Effector CD4-positive, alpha-beta T cell (primary cell): ENCODE measurements at places on chromosomes 11 and 22.

DNA sequence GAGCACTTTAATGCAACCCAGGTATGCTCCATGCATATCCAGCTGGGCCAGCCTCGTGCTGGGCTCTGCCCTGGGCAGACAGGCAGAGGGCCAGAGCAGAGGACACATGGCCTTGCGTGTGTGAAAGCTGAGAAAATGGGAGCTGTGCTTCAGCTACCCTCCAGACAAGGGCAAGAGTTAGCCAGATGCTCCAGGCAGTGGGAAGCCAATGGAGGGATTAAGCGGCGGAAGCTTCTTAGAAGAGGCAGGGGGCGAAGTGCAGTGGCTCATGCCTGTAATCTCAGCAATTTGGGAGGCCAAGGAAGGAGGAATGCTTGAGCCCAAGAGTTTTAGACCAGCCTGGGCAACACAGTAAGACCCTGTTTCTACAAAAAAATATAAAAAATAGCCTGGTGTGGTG lies 9.8 kb upstream of the ARHGEF17 start:
- DNase-seq: no peak

- no peak for DNase-seq
Observed at GRCh38 chr11:41659985-41660384, 200.5 kb upstream of the LRRC4C start.

DNA sequence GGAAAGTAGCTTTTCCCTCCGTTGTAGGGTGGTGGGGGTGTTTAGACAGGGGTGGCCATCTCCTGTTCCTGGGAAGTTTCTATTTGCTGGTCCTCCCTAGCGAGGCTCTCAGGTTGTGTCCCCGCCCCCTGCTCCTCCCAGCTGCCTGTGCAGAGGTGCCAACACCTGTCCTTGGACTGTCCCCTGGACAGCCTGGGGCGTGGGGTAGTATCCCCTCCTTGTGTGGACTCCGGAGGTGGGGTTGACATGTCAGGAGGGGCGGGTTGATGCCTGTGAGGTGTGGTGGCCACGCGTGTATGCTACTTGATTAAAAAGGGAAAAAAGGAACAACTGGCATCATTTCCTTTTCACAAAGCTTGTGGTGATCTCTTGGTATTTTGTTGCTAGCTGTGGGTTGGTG lies 14.3 kb upstream of the RANBP1 start:
- no peak for DNase-seq

- no peak for DNase-seq
Observed at GRCh38 chr11:42571131-42571877, 740.5 kb upstream of the API5 start.

GRCh38 chr11:30758012-30758411 lies 171.9 kb upstream of the MPPED2 start:
- DNase-seq: no peak

DNA sequence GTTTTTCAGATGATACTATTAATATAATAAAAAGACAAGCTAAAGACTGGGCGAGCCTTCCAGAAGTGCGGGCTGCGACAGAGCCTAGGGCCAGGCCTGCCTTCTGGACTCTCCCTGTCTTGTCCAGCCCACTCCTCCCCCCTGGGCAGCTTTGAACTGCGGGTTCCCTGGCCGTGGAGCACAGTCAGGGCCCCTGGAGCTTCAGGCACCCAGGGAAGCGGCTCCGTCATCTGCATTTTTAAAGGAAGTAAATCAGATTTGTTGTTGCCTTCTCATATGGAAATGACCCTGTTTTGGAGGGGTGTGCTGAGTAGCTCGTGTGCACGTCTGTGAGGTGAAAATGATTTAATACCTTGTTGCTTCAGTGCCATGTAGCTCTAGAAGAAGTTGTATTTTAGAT lies 265.3 kb downstream of the TBC1D22A start:
- no peak for DNase-seq

GRCh38 chr11:75899806-75900205 lies 84.8 kb downstream of the UVRAG start:
- no peak for DNase-seq

GRCh38 chr11:10514709-10515108 lies 26.3 kb downstream of the RNF141 start:
- DNase-seq: no peak

DNA sequence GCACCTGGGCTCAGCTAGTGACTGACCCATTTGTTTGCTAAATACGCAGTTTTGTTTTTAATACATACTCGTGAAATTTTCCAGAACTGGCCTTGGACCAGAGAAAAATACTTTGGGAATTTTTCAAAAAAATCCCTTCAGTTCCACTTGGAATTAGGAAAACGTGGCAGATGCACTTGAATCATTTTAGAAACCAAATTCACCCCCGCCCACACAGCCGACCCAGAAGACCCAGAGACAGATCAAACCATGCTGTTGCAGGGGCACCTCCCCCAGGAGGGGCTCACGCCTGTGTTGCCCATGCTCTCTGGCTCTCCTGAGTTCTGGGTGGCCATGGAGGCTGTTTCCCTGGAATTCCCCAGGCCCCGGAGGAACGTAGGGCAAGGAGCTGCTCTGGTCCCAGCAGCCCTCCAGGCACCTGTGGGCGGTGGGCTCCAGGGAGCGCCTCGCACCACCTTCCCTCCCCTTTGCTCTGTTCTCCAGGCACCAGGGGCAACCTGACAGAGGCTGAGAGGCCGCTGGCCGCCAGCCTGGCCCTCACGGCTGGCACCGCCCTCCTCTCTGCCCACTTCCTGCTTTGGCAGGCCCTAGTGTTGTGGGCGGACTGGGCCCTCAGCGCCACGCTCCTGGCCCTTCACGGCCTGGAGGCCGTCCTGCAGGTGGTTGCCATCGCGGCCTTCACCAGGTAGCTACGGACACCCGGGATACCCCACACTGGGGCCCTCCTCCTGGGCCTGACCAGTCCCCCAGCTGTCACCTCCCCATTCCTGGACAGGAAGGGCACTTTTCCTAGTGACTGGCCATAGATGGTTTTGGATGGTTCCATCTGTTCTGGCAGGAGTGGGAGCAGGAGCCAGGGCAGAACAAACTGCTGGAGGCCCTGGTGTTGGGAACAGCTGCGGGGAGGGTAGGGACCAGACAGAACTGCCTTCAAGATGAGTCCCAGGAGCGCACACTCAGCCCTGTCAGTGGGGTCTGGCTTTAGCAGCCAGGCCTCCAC lies 3.3 kb upstream of the EPS8L2 start:
- DNase-seq: no peak

- DNase-seq: no peak
Observed at GRCh38 chr22:45546333-45547015, 43.8 kb downstream of the FBLN1 start.

DNA sequence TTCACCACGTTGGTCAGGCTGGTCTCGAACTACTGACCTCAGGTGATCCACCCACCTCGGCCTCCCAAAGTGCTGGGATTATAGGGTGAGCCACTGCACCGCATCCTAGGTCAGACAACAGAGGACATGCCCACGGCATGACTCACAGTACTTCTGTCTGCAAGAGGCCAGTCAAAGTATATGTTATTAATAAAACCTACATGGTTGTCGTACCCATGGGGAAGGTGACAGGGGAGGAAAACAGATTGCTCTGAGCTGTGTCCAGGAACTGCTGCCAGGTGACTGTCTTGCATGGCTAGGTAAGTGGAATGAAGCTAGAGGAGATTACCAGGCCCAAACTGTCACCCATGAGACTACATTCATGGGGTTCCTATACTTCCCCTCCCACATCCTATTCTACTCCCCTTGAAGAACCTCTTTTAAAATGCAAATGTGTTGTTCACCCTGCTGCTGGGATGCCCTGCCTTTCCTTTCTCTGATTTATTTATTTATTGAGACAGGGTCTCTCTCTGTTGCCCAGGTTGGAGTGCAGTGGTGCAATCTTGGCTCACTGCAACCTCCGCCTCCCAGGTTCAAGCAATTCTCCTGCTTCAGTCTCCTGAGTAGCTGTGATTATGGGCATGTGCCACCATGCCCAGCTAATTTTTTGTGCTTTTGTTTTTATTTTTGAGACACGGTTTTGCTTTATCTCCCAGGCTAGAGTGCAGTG lies 2.0 kb upstream of the NLRX1 start:
- DNase-seq: no peak

GRCh38 chr11:95503047-95503446 lies 272.0 kb upstream of the SESN3 start:
- no peak for DNase-seq

- DNase-seq: no peak
Observed at GRCh38 chr11:73001615-73002014, 140.5 kb downstream of the FCHSD2 start.

DNA sequence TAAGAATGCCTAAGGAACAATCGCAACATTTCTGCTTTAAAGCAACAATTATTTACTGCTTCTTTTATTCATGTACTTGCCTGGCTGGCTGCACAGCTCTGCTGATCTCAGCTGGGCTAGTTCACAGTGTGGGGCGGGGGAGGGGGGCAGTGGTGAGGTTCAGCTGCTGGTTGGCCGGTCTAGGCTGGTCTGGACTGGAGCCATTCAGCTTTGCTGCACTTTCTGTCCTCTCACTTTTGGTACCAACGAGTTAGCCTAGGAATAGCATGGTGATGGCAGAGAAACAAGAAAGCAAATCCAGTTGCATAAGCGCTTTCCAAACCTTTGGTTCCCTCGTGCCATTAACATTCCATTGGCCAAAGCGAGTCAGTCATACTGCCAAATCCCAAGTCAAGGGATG lies 16.0 kb upstream of the MIF start:
- no peak for DNase-seq

GRCh38 chr11:83294208-83294607 lies 8.0 kb upstream of the CCDC90B start:
- DNase-seq: no peak

DNA sequence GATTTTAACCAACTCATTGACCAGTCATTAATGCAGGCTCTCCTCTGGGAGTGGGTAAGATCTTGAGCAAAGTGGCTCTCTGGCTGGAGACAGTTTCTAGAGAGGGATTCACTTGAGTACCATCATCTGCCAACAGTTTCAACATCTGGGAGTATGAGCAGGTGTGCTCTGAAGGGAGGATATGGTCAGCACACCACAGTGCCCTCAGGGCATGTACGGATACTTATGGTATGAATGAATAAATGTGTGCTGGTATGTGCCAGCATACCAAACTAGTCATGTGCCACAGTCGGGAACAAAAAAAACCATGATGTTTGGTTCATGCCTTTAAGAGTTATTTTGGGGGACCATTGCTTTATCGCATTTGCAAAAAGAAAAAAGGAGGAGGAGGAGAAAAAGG lies 1197.5 kb upstream of the TENM4 start:
- no peak for DNase-seq

DNA sequence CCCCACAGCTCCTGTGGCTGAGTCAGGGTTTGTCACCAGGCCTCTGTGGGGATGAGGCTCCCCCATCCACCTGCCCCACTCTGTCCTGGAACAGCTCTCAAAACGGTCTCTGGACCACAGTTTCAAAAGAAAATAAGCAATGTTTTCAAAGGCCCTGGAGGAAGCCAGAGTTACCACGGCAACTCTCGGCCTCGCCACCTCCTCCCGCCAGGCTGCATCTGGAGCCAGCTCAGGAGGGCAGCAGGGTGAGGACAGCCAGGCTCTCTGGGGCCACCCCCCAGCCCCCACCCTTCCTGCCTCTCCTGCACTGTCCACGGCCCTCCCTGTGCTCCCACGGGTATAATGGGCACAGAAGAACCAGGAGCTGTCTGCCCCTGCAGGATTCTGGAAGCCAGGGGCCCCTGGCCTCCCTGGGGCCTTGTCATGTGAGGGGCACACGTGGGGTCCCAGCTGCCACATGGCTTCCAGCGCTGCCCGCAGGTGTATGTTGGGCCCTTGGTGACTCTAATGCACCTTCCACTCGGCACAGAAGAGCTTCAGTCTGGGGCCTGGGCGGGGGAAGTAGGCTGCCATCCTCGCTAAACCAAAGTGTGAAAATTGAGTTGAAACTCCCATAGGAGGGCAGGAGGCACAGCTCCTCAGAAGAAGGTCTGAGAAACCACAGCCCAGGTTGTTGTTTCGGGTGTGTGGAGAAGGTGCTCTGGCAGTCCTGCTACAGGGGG lies 10.3 kb downstream of the CD81 start:
- DNase-seq: no peak

GRCh38 chr22:41782316-41782715 lies 18.2 kb upstream of the CCDC134 start:
- DNase-seq: no peak

DNA sequence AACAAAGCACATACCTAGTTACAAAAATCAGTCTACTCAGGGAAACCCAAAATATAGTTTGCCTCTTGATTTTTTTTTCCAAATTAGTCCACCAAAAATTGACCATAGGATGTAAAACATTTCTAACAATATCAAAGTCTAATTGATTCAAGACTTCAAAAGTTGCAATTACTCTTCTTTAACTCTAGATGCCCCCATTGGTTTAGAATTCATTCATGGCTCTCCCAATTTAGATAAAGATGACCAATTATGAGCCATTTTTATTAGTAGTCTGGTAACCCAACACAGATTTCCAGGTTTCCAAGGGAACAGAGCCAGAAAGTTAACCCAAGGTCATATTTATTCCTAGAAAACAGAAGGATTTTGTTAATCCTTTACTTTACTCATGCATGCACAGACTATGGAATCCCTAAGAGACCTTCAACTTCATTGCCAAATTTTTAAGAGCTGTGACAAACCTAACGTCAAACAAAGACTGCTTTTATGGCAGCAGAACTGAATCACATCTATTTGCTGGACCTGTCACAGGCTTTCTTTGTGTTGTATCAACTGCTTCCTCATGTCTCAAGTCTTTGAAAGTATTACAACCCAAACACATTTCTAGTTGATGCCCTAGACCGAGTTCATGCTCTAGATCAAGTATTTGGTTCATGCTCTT lies 55.3 kb downstream of the C22orf42 start:
- DNase-seq: no peak

DNA sequence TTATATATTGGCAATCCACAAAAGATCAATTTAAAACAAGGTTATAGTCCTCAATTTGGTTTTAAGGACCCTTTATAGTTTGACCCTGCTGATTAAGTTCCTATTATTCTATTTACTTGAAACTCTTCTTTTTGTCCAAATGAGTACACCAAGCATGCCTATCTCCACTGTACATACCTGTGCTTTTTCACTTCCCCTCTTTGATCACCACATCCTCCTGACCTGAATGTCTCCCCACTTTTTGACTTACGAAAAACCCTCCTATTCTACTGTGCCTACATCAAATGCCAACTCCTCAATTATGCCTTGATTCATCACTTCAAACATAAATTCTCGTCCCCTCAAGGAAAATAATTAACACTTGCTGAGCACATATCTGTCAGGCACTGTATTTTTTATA lies 113.5 kb downstream of the SOX6 start:
- DNase-seq: no peak

DNA sequence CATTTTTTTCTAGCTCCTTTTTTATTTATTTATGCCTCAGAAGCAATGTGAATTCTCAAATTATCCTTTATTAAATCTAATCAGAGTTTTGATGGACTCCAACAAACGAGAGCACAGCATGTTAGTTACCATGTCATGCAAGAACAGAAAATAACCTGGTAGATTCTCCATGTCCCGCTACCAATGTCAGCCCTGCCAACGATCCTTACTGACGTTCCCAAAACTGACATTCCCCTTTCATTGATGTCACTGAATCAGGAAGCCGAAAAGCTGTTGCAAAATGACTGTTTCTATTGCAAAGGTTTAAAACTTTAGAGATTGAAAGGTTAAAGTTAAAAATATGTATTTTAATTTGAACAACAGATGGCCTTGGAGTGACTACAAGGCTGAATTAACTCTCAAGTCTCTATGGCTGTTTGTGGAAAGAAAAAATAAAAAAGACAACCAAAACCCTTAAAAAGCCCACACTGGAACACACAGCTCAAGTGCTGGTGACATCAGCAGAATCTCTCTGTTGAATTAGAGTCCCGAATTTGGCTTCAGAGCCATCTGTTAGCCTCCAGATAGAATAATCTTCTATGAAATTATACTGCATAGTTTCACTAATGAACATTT lies 96.8 kb downstream of the BDNF start:
- DNase-seq: no peak
